ENCODE measurements at places on chromosomes 2 and 18.

GRCh38 chr2:204673877-204674276 is 128.6 kb downstream of the PARD3B start:
- DNase-seq, result peak; percentile 22

GRCh38 chr2:111186933-111187332 is 66.2 kb downstream of the BCL2L11 start:
- no peak for DNase-seq

GRCh38 chr2:104847586-104848160 is 6.2 kb upstream of the POU3F3 start:
- no peak for DNase-seq

DNA sequence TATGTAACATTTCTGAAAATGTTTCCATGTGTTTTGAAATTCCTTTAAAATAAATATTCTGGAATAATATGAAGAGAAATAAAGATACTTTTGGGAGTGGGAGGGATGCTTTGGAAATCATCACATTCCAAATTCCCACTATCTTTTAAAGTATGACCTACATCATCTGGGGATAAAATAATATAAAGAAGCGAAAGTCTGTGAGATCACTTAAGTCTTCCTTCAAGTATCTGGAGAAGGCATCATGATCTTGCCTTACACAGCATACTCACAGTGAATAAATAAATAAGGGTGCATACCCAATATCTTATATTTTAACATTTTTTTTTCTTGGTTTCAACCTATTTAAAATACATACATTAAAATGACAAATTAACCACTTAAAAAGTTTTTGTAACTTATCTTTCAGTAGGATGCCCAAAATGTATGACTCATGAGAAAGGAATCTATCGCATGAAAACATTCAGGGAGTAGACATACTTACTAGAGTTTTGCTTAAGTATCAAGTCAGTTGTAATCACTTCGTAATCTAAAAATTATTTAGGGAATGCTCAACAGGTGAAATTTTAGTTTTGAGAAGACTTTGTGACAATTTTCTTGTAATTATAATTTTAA is 248.3 kb upstream of the COL3A1 start:
- DNase-seq, result peak; percentile 50

DNA sequence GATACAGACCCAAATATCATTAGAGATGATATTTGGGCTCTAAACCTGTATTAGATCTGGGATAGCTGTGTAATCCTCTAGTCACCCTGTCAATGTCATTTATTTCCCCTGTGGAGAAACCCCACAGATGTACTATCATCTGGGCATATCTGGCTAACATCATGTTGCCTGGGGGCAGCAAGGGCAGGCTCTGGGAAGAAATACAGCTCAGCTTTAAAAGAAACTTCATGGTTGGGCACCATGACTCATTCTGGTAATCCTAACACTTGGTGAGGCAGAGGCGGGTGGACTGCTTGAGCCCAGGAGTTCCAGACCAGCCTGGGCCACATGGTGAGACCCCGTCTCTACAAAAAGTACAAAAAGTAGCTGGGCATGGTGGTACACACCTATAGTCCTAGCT is 282.5 kb downstream of the SLC8A1 start:
- no peak for DNase-seq

GRCh38 chr2:15941481-15941850 is 1.1 kb downstream of the MYCN start:
- no peak for DNase-seq
